ENCODE measurements at places on chromosomes 3 and 15.

GRCh38 chr3:121295452-121295851 lies 250.3 kb downstream of the POLQ start:
- no peak for DNase-seq

DNA sequence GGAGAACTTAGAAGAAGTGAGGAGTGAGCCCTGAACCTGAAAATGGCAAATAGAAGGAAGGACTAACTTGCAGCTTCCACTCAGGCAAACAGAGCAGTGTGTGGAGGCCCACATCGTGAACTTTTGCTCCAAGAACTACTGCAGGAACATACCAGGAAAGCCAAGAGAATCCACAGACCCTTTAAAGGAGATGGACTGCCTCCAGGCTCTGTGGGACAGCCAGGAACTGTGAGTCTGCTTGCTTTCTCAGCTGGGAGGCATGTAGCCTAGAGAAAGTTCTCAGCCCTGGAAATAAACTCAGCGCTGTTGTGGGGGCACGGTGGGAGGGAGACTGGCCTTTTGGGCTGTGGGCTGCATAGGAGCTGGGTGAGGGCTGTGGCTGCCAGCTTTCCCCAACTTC lies 93.0 kb downstream of the SNRK start:
- no peak for DNase-seq

- DNase-seq, result no peak
These were observed 75.4 kb upstream of the ABHD17C start for GRCh38 chr15:80619680-80620079.

DNA sequence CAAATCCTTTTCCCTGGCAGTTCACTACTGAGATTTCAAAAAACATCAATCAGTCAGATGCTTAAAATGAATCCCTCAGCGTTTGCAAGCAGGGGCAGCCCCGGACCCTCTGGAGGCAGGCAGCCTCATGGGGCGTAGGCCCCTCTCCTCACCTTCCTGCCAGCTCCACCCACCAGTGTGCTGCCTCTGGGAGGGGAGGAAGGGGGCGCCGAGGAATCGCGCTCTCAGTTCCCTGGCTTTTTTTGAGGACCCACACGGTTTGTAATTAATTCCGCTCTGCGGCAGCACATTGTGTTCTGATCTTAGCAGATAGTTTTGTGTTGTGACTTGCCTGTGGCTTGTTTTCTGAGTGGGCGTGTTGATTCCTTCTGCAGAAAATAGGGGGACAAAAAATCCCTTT lies 159.9 kb downstream of the KLF13 start:
- DNase-seq, result no peak

DNA sequence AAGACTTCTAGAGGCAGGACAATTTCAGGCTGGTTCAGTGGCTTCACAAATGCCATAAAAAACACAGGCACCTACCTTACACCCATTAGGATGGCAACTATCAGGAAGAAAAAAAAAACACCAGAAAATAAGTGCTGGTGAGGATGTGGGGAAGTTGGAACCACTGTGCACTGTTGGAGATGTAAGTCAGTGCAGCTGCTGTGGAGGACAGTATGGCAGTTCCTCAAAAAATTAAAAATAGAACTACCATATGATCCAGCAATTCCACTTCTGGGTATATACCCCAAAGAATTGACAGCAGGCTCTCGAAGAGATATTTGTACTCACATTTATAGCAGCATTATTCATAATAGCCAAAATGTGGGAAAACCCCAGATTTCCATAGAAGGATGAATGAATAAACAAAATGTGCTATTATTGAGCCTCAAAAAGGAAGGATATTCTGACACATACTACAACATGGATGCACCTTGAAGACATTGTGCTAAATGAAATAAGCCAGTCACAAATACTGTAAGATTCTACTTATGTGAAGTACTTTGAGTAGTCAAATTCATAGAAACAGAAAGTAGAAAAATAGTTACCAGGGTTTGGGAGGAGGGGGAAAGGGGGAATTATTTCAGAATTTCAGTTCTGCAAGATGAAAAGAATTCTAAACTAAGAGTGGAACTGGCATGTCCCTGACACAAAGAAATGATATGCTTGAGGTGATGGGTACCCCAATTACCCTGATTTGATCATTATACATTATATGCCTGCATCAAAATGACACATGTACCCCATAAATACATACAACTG lies 40.9 kb downstream of the NR1D2 start:
- DNase-seq, result no peak

DNA sequence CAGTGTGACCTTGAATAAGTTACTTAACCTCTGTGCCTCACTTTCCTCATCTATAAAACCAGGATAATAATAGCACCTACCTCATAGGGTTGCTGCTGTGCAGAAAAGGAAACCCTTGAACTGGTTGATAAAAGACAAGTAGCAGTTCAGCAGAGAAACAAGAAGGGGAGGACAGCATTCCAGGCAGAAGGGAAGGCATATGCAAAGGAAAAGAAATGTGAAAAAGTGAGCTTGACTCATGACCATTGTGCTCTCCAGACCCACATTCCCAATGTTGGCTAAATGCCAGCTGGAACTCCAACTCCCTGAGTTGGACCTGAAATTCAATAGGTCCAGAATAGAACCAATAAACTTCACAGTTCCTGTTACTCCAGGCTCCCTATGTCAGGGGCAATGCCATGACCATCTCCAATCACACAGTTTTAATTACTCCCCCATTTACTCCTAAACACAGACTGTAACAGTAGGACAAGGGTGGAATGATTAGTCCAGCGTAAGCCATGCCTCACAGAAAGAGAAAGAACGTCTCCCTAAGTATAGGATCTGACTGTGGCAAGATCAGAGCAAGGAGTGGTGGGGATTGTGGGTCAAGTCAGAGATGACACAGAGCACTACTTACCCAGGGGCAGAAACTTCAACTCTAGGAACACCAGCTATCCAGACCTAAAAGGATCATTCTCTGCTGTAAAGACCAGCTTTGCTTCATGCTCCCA lies 26.9 kb downstream of the PRKAR2A start:
- DNase-seq, result no peak

DNA sequence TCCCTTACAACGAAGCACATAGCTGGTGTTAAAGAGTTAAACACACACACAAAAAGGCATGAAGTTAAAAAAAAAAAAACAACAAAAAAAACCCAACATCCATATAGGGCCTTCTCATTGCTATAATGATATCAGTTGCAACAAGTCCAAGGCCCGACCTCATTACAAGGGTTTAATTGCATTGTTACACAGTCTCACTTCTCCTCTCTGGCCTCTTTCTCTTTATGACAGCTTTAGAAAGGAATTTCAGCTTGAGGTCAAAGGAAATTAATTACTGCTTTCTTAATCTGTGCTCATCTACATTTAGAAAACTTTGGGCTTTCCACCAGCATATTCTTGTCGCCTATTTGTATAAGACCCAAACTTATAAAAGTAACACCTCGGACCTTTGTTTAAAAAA lies 342.1 kb downstream of the NR2F2 start:
- DNase-seq, result no peak

DNA sequence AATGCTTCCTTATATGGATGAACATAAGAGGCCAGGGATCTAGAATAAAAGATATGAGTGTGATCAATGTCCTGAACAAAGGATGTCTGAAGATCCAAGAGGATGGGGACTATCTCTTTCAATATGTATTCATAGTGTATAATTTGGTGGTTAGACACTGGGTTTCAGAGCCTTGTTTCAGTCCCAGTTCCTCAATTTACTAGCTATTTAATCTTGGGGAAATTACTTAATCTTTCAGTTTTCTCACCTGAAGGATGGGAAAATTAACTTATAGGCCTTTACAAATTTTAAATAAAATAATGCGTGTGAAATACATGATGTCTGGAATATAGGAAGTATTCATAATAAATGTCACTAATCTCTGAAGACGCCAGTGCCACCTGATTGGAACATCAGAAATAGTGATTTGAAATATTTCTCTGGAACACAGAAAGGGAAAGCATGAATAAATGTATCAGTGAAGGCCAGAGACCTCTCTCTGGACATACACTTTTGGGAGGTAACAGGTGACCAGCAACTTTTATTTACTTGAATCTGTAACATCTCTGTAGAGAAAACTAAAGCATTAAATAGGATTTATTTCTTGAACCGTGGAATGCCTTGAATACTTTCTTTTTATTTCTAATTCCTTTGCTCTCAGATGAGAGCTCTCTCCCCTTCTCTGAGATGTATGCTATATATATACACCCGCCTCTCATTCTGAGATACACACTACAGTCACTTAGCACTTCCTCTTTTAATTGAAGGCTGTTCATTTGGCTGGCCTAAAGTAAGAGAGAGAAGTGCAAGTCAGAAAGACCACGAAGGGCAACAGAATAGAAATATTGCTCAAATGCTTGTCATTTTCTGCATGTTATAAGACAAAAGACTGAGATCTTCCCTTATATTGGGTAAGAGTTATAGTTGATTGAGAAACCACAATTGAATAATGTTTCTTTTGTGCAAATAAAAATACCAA lies 407.1 kb downstream of the LSAMP start:
- DNase-seq, result no peak

DNA sequence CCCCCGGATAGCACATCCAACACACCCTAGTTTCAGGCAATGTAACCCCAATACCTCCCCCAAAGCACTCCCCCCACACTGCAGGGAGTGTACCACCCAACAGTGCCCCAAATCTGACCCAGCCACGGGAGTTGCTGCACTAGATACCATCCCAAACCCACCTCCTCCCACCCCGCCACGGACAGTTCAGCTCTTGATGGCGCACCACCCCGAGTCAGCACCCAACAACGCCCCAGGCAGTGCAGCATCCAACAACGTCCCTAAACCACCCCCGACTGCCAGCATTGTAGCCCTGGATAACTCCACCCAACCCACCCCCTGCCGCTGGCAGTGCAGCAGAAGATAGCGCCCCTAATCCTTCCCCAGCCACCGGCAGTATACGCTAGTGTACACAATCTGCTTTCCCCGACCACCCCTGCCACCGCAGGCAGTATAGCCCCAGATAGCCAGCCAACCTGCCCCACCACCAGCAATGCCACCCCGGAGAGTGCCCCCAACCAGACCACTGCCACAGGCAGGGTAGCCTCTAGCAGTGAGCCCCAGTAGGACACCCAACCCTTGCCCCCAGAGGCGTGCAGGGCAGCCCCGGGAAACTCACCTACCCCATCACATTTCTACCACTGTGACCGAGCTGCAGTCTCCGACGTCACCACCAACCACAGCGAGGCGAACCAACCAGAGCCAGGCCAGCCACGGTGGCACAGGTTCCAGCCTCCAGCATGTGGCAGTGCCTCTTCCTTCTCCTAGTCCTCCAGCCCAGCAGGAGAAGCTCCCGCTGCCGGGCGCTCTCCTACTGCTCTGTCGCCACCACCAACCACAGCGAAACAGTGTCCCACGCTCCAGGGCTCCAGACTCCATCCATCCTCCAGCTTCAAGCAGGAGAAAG lies 178.1 kb downstream of the POTEB3 start:
- DNase-seq, result no peak

- no peak for DNase-seq
These were observed 1041.1 kb upstream of the GBE1 start for GRCh38 chr3:82802501-82802900.

DNA sequence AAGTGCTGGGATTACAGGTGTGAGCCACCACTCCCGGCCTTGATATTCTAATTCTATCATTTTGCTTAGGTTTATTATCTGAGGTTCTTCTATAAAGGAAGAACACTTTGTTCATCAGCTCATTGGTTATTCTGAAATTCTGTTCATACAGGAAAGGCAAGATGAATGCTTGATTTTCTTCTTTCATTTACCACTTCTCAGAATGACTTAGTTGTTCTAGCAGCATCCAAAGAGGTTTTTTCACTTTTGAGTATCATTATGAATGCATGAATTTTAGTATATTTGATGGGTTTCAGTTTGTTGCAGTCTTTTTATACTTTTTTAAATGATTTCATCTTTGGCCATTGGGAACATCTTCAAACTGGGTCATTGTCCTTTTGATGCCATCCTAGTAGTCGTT lies 51.8 kb downstream of the RNF111 start:
- DNase-seq, result no peak

DNA sequence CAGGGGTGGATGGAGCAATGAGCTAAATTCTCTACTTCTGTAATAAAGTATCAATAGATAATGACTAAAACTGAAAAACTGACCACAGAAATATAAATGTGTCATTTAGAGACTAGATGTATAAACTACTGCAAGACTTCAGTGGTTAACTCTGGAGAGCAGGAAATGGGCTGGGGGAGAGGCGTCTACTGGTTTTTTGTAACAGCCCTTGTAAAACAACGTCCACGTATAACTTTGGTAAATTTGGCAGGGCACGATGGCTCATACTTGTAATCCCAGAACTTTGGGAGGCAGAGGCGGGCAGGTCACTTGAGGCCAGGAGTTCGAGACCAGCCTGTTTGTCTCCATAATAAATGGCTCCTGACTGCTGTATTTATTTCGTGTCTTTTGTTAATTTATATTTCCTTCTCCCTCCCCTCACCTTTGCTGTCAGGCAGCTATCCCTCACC lies 12.5 kb downstream of the RAB27A start:
- peak; percentile 46 for DNase-seq

DNA sequence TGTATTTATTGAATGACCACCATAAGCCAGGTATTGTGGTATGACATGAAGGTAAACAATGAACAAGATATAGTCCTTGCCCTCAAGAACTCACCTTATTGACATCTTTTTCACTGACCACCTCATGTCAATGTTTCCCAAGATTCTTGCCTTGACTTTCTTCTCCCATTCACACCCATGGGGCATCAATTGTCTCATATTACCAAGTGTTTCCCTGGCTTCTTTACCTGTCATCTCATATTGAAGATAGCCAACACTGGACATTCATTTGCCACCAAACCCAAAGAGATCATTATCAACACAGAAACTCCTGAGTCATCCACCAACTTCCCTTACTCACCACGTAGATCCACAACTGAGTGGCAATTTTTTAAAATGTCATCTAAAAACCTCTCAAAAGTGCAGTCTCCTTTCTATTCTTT lies 2.2 kb downstream of the EFHB start:
- no peak for DNase-seq

DNA sequence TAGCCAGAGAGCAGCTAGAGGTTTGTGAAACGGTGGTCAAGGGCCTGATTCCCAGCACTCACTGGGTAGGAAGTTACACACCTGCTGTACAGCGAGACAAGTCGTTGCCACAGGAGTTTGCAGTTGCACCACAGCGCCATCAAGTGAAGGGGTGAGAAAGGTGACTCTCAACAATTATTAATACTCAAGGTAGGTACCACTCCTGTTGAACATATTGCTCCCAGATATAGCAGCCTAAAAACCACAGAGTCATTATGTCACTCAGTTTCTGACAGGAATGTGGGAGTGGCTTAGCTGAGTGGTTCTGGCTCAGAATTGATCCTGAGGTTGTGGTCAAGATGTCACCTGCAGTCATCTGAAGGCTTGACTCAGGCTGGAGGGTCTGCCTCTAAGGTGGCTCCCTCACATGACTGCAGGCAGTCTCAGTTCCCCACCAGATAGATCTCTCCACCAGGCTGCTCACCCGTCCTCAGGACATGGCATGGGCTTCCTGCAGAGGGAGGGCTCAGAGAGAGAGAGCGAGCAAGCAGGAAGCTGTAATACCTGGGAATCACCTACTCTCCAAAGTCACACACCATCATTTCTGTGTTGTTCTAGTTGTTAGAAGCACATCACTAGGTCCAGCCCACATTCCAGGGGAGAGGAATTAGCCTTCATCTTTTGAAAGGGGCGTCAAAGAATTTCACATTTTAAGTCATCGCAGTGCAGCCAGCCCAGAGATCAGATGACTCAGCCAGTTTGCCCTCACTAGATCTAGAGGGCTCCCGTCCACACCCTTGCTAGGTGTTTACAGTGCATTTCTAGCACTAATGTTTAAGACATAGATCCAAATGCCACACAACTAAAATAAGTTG lies 17.0 kb upstream of the ANO10 start:
- peak; percentile 12 for DNase-seq

Measured in stimulated activated CD8-positive, alpha-beta memory T cell treated with anti-CD3 and anti-CD28 coated beads, Interleukin-2, amount 100 ng/mL, for 48 hours (primary cell).